ENCODE measurements at places on chromosomes 1 and 21.

- no peak for DNase-seq
These were observed 58.2 kb downstream of the ZNF644 start for GRCh38 chr1:90963651-90964050.

DNA sequence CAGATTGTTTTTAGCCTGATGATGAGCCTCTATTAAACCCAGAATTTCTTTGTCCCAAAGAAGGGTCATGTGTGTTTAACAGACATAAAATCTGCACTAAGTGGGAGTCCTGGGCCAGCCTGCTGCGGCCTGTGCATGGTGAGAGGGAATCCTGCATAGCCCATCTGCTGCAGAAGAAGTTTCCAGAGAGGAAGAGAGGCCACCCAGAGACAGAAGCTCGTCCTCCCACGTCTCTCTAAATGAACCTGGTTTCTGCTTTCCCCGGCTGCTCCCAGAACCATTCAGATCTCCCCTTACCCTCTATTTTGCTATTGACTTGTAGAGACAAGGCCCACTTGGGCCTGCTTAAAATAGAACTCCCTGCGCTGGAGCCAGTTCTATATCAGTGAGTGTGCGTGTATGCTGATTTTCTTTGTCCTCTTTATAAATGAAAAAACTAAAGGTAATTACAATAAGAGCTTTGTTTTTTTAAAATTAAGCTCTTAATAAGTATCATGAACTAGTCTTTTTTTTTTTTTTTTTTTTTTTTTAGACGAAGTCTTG is 142.8 kb upstream of the RAB4A start:
- DNase-seq: no peak

DNA sequence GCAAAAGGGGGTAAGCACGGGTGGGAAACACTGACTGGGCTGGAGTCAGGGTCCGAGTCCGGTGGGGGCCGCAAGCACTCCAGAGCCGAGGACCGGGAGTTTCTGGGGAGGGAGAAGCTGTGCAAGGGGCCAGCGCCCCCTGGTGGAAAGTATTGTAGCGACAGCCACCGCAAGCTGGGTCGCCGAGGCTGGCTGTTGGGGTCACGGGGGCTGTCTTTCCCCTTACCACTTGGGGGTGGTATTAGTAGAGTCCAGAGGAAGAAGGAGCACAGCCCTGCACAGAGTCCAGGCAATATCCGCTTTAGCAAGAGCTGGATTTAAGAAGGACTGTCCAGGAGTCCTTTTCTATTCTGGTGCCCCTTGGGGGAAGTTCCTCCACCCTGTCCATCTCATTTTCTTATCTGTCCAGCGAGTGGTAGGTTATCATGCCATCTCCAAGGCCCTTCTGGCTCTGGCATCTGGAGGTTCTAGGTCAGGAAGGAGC is 17.9 kb upstream of the ETV3 start:
- DNase-seq: peak; percentile 92

DNA sequence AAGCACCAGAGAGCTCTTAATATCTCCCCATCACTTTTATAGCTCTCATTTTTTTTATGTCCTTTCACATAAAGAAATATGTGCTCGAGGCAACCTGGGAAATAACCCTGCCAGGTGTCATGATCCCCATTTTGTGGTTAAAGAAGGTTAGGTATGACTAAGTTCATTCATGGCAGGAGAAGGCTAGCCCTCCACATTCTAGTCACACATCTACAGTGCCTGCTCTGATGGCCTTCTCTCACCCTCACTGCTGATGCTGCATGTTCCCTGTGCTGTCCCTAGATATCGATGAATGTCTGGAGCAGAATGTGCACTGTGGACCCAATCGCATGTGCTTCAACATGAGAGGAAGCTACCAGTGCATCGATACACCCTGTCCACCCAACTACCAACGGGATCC is 187.5 kb downstream of the TPR start:
- no peak for DNase-seq

DNA sequence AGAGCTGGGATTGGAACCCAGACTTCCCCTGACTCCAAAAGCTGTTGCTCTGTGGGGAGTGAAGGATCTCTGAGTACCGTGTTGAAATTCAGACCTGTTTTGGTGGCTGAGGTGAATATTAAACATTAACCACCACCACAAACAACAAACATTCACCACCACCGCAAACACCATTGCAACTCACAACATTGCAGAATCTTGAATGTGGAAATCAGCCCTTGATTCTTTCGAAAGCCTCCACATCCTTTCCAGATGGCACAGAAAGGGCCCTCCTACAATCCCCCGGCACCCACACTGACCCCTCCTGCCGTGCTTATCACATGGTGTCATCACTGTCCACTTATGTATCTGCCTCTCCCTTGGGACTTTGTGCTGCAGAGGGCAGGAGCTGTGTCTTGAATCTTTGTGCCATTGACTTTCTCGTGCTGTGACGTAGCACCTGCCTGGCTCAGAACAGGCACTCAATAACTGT is 1.4 kb downstream of the CDA start:
- DNase-seq: no peak

GRCh38 chr21:25188677-25189079 is 418.6 kb downstream of the MRPL39 start:
- DNase-seq: no peak

DNA sequence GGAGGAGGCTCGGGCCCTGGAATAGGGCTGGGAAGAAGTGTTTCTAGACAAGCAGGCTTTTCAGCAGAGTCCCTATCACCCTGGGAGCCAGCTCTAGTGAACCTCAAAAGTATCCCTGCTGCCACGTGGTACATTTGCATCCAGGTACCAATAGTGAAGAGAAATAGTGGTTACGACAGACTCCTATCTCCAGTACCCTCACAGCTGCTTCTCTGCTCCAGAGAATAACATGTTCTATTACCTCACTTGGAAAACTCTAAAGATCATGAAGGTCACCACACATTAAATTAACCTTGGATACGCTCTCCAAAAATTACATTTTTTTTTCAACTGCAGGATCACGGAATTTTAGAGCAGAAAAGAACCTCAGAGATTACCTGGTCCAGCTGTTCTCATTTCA is 230.4 kb upstream of the PLD5 start:
- DNase-seq: no peak

DNA sequence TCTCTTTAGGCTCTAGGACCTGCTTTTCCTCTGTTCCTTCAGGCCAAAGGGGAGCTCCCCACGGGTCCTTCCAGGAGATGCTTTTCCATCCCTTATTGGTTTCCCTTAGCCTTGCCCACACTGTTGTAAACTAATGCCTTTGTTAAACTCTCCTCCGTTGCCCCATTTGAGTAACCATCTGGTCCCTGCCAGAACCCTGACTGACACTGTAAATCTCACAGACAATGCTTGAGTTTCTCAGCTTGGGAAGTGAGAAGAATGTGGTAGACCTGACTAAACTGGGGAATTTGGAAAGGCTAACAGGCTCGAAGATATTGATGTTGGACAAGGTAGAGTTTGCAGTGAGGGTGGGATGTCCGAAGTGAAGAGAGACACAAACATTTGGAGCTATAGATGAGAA is 11.4 kb downstream of the AKNAD1 start:
- no peak for DNase-seq

DNA sequence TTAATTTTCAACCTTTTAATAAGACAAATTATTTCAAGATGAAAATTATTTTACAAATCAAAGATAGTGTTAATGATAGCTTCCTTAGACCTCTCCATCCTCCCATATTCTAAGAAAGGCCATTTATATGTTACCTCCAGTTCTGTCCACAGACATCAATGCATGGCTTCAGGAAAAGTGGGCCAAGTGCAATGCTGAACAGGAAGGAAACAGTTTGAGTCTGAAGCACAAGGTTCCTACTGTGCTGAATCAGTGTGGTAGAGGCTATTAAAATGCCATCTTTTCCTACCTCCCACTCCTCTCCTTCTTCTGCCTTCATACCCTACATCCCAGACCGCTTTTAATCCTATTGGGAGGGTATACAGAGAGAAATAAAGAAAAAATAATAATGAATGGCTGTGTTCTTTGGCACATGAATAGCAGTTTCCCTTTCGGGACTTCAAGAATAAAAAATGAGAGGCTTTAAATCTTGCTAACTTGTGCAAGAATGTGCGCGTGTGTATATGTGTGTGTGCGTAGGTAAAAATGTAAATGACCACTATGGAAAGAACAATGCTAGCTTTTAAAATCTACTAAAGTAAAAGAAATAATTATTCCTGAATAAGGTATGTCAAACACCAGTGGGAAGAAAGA is 62.6 kb upstream of the C1orf105 start:
- DNase-seq: peak; percentile 76

DNA sequence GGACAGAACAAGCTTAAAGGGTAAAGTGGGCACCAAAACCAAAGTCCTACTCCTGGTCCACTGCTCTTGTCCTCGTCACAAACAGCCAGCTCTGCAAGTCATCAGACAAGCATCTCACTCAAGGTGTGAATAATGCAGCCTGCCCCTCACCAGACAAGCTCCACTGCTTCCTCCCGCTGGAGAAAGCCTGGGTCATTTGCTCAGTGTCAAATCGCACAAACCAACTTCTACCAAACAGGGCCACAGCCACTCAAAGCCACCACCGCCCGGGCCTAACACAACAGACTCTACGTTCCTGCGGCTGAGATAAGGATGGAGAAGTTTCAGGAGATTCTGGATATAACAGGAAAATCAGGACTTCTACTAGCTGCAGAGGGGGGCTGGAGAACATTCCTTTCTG is 3.3 kb downstream of the SSBP3 start:
- peak; percentile 18 for DNase-seq

- DNase-seq: no peak
These were observed 32.3 kb upstream of the ETS2 start for GRCh38 chr21:38773099-38774061.

GRCh38 chr1:203175827-203176241 is 208 bp upstream of the MYBPH start:
- DNase-seq: no peak

DNA sequence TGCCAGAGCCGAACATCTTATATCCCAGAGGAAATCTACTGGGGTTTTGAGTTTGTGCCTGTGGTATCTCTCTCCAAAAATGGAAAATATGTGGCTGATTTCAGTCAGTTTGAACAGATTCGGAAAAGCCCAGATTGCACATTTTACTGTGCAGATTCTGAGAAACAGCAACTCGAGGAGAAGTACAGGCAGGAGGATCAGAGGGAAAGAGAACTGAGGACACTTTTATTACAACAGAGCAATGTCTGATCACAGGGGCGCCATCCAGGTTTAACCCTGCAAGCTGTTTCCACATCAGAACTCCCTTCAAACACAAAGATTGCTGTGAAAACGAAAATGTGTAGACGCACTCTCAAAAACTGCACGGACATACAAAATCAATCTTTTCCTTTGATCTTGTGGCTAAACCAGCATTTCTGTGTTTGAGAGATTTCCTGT is 43.4 kb downstream of the KCNJ15 start:
- no peak for DNase-seq
